ENCODE measurements at places on chromosomes 11 and 22.

- no peak for DNase-seq
These were observed 268.5 kb upstream of the SYN3 start for GRCh38 chr22:33326540-33327295.

GRCh38 chr11:7320306-7320705 lies 68.6 kb downstream of the SYT9 start:
- no peak for DNase-seq

DNA sequence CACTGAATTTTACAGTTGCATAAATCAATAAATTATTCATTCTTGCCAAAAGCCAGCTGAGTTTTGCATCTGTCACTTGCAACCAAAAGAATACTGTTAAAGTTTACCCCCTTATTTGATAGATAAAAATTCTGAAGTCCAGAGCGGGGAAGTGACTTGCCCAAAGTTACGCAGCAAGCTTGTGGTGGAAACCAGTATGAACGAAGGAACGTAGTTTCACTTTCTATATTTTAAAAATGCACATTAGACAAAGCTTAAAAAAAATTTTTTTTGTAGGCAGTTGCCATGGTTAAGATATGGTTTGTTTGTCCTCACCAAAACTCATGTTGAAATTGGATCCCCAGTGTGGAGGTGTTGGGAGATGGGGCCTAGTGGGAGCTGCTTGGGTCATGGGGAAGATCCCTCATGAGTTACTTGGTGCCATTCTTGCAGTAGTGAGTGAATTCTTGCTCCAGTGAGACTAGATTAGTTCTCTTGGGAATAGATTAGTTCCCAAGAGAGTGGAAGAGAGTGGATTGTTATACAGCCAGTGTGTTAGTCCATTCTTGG lies 46.3 kb upstream of the SEZ6L start:
- no peak for DNase-seq

DNA sequence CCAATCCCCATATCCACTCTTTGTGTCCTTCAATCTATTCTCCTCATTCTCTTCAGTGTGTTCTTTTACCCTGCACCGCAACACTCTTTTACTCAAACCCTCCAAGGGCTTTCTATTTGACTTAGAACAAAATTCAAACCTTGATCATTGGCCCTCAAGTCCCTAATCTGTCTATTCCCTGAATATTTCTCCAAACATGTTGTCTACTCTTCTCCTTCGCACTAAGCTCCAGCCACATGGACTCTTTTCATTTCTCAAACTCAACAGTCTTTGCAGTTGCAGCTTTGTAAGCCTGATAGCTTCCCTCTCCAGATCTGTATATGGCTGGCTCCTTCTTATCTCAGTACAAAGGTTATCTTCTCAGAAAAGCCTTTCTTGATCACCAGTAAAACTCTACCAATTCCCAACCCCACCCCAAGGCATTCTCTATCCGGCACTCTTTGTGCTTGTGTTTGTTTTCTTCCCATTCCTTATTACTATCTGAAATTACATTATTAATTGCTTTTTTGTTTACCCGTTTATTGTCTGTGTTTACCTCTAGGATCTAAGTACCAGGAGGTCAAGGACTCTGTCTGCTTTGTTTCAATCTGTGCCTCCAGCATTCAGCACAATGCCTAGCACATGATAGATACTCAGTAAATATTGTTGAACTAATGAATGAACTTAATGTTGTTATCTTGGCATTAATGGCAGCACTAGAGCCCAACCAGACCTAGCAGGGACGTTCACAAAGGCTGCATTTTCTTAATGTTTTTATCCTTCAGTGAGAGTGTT lies 147.4 kb downstream of the BBOX1 start:
- DNase-seq: no peak

DNA sequence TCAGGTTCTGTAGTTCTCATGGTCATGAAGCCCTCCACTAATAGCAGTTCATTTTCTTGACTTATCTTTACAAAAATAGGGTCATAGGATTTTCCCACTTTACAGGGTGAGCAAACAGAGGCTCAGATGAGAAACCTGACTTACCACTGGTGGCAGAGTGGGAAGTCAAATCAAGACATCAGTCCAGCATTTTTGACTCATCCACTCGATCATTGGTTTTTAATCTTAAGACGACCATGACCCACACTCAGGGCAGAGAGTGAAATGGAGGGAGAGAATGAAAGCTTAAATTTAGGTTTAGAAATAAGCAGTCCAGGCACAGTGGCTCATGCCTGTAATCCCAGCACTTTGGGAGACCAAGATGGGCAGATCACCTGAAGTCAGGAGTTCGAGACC lies 42.1 kb downstream of the RTL6 start:
- DNase-seq: no peak

DNA sequence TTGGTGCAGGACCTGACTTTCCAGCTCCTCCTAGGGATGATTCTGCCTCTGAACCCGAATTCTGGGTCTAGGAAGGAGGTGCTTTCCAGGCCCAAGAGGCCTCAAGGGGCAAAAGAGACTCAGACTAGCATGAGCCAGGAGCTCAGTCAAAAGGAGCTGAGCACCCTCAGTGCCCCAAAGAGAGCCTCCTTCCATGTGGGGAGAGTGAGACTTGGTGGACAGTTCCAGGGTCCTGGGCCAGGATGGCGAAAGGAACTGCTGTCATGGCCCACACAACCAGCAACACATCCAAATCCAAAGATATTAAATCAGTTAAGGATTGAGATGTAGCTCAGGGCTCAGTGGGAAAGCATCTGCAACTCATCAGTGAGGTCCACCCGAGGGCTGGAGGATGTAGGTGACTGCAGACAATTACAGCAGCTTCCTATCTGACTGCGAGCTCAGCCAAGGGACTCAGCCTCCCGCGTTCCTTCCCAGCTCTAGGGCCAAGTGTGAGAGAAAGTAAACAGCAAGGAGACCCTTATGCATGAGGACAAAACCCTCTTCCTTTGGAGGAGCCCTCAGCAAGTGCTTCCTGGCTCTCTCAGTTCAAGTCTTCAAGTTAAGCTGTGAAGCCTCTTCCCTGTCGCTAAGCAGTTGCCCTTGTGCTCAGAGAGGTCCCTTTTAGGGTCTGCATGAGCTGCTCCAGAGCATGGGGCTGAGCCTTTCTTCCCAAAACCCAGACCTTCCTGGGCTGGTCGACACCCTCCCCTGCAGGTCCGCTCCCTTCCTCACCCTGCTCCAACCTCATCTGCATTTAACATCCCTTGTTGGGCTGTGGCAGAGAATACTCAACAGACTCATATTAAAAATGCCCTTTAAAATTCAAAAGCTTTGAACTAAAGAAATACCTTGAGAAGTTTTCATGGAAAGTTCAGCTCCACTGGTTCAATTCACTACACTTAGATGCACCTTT lies 35.8 kb downstream of the C11orf58 start:
- no peak for DNase-seq

- DNase-seq: no peak
These were observed 4.3 kb downstream of the PRAME start for GRCh38 chr22:22554587-22555284.

GRCh38 chr11:118010738-118011461 lies 24.7 kb downstream of the IL10RA start:
- no peak for DNase-seq

DNA sequence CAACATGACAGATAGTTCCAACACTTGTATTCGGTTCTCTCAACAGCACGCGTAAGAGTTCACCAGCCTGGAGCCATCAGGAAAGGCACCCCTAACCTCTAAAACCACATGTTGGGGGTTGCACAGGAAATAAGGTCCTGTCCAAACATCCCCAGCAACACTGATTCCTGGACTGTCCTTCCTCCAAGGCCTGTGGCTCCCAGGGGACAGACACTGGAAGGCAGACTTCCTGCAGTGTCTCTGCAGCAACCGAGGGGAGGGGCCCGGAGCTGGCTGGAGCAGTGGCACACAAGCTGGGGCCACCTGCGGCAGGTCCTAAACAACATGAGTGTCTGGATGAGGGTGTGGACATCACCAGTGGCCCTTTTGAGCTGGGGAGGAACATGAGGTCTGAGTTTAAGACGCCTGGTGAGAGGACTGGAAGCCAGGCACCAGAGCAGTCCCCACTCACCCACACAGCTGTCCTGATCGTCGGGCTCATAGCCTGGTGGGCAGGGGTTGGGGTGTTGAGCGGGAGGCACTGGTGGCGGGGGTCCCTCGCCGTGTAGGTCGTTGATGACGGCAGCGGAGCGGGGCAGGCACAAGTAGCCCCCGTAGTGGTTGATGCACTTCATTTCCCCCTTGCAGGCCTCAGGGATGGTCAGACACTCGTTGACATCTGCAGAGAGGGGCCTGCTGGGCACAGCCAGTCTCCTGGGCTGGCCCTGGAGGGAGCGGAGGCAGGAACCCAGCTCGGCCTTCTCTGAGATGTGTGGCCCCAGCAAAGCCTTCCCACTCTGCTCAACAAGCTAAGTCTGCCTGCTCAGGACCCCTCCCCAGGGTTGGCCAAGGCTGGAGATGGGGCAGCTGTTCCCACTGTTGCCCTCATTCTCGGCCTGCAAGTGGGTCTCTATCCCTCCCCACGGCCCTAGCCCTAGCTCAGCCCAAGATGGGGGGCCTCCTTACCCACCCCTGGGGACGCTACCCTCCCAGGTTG lies 1.6 kb downstream of the EFEMP2 start:
- no peak for DNase-seq

DNA sequence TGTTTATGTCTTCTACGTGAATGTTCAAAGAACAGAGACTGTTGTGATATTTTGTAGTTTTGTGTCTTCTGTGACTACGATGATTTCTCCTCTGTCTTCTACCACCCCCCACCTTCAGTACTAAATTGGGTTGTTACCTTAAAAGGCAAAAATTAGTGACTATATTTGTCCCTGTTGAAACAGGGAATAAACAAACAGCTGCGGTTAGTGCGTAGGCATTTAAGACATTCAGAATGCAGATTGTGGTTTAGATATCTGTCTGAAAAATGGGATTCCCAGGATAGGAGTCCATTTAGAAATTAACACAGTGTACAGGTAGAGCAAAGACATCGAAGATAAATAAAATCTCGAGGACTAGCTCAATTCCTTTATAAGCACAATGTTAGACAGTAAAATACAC lies 15.6 kb upstream of the ARHGAP42 start:
- no peak for DNase-seq

All from DMS79 treated with DMSO at 0.1 percent for 48 hours (cell line).